Forelimb muscle (tissue), 1 donor: ENCODE measurements at places on chromosomes 4 and X. TPM values are rescaled to one million over a fixed set of nuclear protein-coding genes. Genes with fewer than 3 reads are reported as not detected.

The CLDN34 gene
- polyA plus RNA-seq, result not detected

The VSIG1 gene
- 0.15 TPM for polyA plus RNA-seq

- DNase-seq, result no peak
These were observed 146.8 kb downstream of the FSTL5 start for GRCh38 chr4:162016991-162017390.

DNA sequence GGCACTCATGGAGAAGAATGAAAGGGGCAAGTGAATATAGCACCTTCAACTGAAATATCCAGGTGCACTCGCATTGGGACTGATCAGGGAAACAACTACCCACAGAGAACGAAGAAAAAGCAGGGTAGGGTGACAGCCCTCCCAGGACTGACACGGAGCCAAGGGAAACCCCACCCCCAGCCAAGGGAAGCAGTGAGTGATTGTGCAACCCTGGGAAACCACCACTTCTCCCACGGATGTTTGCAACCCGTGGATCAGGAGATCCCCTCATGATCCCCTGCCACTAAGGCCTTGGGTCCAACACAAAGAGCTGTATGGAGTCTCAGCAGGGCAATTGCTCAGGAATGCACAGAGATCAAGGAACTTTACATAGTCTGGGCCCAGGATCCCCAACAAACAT is 158.5 kb upstream of the HCCS start:
- no peak for DNase-seq

The YY2 gene
- polyA plus RNA-seq, result 1.2 TPM

The ADH1C gene
- 5.9 TPM for polyA plus RNA-seq

The MFAP3L gene
- polyA plus RNA-seq, result 1.4 TPM

The TMSB15B gene
- polyA plus RNA-seq, result 8.9 TPM

DNA sequence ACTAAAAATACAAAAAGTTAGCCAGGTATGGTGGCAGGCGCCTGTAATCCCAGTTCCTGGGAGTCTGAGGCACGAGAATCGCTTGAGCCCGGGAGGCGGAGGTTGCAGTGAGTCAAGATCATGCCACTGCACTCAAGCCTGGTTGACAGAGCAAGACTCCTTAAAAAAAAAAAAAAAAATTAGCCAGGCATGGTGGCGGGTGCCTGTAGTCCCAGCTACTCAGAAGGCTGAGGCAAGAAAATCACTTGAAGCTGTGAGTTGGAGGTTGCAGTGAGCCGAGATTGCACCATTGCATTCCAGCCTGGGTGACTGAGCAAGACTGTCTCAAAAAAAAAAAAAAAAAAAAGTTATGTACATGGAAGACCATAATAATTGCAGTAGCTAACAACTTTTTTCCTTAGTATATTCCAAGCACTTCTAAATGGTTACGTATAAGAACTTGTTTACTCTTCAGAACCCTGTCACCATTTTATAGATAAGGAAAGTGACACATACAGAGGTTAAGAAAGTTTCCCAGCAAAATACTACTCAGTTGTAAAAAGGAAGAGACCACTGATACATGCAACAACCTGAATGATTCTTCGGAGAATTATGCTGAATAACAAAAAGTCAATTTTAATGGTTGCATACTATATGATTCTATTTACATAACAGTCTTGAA is 24.5 kb downstream of the RUFY3 start:
- DNase-seq, result no peak

The PPEF2 gene
- 0.30 TPM for polyA plus RNA-seq

DNA sequence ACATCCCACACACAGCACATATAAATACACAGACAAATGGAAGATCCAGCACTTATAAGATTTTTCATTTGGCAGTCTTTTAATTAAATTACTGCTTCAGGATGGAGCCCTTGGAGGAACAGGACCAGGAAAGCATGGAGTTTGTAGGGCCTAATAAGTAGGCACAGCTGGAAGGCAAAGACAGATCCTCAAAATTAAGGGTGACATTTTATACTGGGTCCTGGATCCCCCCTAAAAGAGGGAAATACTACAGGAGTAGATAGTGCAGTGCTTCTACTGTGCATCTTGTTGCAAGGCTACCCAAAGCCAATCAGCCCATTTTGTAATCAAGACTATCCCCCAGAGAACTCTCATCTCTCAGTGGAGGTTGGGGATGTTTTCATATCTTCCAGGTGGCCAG is 1860.7 kb upstream of the PCDH10 start:
- DNase-seq, result no peak

- DNase-seq, result no peak
These were observed 141.0 kb downstream of the STK32B start for GRCh38 chr4:5192271-5192670.

The SPANXN4 gene
- not detected for polyA plus RNA-seq

The TSC22D3 gene
- 48.5 TPM for polyA plus RNA-seq

The SPANXA2 gene
- polyA plus RNA-seq, result not detected

The HSFX2 gene
- 0.18 TPM for polyA plus RNA-seq

DNA sequence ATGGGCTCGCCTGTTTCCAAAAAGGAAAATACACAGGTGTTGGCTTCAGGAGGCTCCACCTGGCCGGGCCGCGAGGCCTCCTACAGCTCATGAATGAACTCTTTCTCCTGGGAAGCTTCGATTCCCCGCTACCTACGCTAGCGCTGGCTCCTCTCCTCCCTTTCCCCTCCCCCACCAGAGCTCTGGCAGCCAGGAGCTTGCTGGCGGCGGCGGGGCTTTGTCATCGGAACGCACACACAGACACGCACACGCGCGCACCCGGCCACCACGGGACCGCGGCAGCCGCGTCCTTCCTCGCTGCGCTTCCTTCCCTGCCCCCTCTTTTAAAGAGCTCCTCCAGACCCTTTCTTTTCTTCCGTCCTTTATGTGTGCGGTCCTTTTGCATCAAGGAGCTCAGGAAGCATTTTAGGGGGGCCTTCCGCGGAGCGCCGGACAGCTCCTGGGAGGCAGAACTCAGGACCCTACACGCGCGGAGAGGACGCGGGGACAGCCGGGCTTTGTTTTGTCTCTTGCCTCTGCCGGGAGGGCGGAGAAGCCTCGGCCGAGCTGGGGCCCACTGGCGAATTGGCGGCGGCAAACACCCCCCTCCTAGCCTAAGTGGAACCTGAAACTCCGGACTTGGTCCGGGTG is 70.2 kb upstream of the BCOR start:
- no peak for DNase-seq

GRCh38 chrX:25389266-25389665 is 373.5 kb upstream of the ARX start:
- DNase-seq, result no peak

The PDGFRA gene
- 62.7 TPM for polyA plus RNA-seq

DNA sequence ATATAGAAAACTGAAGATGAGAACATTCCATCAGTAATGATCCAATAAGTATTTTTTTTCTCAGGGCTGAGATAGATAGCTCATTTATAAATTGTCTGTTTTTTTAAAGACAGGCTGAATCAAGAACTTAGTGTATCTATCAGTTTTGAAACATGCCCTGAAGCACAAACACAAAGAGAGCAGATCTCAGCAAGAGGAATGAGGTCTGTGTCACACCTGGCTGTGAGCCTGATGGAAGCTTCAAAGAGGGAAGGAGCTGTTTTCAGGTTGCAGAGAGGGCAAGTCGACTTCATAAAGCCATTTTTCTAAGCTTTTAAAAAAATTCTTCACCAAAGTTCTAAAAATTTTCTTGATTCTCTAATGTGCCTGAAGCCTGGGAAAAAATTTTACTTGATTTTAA is 434.9 kb downstream of the PDGFC start:
- DNase-seq, result no peak

GRCh38 chrX:110519501-110519900 is 160.9 kb downstream of the RTL9 start:
- DNase-seq, result peak; percentile 28

The MUC7 gene
- polyA plus RNA-seq, result not detected

The NRK gene
- 189 TPM for polyA plus RNA-seq

DNA sequence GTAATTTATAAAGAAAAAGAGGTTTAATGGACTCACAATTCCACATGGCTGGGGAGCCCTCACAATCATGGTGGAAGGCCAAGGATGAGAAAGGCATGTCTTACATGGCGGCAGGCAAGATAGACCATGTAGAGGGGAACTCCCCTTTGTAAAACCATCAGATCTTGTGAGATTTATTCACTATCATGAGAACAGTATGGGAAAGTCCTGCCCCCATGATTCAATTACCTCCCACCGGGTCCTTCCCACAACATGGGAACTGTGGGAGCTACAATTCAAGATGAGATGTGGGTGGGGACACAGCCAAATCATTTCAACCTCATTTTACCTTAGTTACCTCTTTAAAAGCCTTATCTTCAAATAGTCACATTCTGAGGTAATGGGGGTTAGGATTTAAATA is 30.9 kb upstream of the ELOVL6 start:
- DNase-seq, result no peak

- no peak for DNase-seq
These were observed 43.2 kb downstream of the MANBA start for GRCh38 chr4:102717448-102718092.

- DNase-seq, result no peak
These were observed 245.7 kb downstream of the ANTXR2 start for GRCh38 chr4:79827283-79827682.

- DNase-seq, result no peak
These were observed 188.1 kb upstream of the FAM241A start for GRCh38 chr4:111957116-111957515.

- DNase-seq, result no peak
These were observed 821.3 kb downstream of the TRIML1 start for GRCh38 chr4:188960411-188961093.

DNA sequence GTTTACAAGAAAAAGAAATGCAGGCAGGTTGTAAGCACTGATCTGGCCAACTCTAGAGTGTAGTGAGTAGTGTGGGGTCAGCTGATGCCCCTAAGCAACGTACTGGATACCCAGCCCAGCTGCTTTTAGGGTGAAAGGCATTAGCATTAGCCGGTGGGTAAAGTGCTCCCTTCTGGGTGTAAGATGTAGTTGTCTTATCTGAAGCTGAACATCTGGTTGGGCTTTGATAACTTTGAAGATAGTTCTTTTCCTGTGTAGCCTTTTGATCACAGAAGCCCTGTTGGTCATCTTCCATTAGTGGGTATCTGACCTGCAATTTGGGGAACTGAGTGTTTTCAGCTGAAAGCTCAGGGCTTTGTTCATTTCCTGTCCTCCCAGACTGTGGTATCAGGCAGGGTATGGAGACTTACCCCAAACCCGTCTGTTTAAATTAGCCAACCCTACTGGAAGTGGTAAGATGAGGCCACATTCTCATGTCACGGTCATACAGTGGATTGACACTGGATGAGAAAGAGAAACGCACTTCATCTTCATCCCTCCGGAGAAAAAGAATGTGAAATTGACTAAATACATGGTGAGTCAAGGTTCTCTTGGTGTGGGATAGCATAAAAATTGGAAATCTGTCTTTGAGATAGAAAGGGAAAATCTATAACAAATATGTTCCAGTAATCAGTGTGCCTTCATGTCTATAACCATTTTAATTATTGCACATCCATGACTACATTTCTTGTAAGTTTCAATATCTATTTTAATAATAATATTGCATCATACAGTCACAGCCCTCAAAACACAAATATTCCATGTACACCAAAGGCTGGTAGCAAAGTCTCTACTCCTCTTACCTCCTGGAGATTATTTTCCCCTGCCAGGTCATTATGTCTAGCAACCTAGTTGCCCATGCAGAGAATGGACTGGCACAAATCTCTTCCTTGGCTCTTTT is 8.7 kb downstream of the RHOH start:
- DNase-seq, result no peak

The TMEM47 gene
- polyA plus RNA-seq, result 93.0 TPM
